CD4-positive, alpha-beta T cell treated with Interleukin-15 for 4 hours (primary cell): ENCODE measurements at places on chromosomes 2 and 18.

DNA sequence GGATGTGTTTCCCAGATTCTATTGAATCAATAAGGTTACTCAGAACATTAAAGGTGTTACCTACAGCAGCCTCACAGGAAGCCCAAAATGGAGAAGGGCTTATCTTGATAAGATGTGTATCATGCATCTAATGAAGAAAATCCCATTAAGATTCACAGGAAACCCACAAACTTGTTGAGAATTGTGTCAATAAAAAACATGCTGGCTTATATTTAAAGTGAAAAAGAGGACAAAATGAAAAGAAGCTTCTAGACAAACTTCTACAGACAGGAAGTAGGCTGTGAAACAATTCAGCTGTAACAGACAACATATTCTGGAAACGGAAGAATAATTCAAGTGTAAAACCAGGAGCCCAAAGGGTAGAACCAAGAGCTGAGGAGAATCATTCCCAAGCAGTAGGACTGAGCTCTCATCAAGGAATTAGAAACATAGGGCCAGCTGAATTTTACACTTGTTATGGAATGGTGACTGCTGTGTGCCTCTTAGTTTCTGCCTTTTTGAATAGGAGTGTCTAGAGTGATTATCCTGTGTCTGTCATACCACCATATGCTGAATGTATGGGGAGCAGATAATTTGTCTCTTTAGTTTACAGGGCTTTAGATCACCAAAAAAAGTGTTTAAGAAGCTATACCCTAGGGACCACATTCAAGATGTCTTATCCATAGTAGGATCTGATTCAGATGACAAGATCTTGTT, 9.6 kb downstream of the IMMT start:
- peak; percentile 83 for DNase-seq

- DNase-seq: no peak
Observed at GRCh38 chr2:145750144-145750543, 1230.2 kb upstream of the ZEB2 start.

DNA sequence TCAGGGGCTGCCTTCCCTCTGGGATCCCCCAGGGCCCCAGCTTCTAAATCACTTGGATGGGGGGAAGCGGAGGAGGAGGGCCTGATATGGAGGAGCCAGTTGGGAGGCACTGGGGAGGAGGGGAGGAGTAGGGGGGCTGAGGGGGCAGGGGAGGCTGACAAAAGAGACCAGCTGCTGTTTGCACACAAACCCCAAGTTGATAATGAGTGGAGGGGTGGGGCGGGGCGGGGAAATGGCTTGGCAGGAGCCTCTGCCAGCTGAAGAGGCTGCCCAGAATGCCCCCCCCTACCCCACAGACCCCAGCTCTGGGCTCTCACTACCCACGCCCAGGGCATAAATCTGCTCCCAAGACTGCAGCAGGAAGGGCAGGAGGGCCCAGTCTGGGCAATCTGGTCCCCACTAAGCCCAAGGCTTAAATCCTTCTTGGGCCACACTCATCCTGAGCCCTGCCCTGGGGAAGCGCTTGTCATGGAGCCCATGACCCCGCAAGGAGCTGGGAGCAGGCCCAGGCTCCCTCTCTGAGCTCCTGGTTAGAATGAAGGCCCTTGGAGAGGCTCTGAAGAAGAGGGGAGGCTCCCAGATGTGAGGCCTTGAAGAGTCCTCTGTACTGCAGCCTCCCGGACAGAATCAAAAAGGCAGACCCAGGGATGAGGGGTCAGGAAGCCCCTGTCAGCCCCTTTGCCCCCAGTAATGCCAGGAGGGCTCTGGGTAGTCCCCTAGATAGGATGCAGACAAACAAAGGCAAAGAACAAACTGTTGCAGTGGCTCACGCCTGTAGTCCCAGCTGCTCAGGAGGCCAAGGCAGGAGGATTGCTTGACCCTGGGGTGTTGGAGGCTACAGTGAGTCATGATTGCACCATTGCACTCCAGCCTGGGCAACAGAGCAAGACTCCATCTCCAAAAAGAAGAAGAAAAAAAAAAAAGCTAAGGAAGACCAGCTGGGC, 24.8 kb upstream of the PTMA start:
- DNase-seq: no peak

DNA sequence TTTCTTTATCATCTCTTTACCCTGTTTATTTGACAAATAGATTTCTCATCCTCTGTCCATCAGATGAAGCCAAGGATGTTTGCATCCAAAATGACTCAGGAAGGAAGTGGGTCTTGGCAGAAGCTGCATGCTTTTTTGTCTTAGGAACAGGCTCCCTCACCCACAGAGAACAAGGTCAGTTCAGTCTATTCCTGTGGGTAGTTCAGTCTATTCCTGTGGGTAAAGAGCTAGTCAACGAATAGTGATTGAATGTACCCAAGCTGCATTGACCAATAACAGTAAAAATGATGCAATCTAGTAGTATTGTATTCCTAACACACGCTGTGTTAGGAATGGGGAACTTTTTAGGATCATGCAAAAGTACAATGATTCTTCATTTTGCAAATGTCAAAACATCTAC, 290.8 kb upstream of the TANK start:
- no peak for DNase-seq

DNA sequence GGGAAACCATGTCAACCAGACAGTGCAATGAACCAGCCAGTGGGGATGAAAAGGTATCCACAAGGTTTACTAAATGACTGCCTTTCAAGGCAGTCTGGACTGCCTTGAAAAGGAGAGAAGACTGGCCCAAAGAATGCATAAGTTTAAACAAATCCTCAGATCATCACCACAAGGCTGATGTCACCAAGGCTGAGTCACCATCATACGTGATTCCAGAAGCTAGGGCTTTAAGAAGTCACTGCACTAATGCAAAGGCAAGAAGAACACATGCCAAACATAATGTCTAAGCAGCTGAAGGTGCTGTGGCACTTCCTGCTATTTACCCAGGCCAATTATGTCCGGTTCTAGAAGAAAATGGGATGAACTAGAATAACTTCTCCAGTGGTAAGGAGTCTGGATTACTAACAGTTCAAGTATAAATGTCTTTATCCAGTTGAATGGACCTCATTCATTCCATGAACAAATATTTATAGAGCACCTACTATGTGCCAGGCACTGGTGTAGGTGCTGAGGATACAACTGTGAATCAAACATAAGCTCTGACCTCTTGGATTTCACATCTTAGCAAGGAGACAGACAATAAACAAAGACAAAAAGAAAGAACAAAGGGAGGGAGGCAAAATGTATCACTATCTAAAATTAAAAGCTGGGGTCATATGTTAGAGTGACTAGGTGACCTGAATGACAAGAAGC, 37.6 kb upstream of the ONECUT2 start:
- DNase-seq: no peak

GRCh38 chr2:64655873-64656272, 2.2 kb upstream of the SERTAD2 start:
- DNase-seq: no peak
